Left cardiac atrium (tissue), 4 donors: ENCODE measurements at places on chromosomes 6 and 20. TPM values are rescaled to one million over a fixed set of nuclear protein-coding genes. Genes with fewer than 3 reads are reported as not detected.

CLPSL2 gene
- total RNA-seq: not detected

ACSS1 gene
- total RNA-seq: 55.0 TPM

SLC22A7 gene
- not detected for total RNA-seq

EFCAB8 gene
- total RNA-seq: not detected

DDX43 gene
- 0.86 TPM for total RNA-seq

LY6G6F gene
- total RNA-seq: not detected

SNAP25 gene
- 0.97 TPM for total RNA-seq

C20orf96 gene
- total RNA-seq: 5.5 TPM

BFSP1 gene
- total RNA-seq: 0.68 TPM

ACTL10 gene
- 0.47 TPM for total RNA-seq

CPNE5 gene
- total RNA-seq: 63.5 TPM

LY6G5B gene
- total RNA-seq: 3.2 TPM

ADGRF5 gene
- 56.9 TPM for total RNA-seq

KAT14 gene
- 10.0 TPM for total RNA-seq

KCNK5 gene
- total RNA-seq: 1.2 TPM

BAG2 gene
- 13.0 TPM for total RNA-seq

SEL1L2 gene
- total RNA-seq: not detected

GFRA4 gene
- not detected for total RNA-seq

ASIP gene
- total RNA-seq: 1.2 TPM

METTL24 gene
- 1.7 TPM for total RNA-seq

LRP11 gene
- 15.5 TPM for total RNA-seq

ZMYND8 gene
- 27.5 TPM for total RNA-seq

EGFL8 gene
- 7.1 TPM for total RNA-seq

BMP6 gene
- 2.1 TPM for total RNA-seq

SALL4 gene
- total RNA-seq: 0.13 TPM

GTF2H4 gene
- 25.3 TPM for total RNA-seq

SCUBE3 gene
- total RNA-seq: 0.13 TPM

COL9A3 gene
- 4.0 TPM for total RNA-seq

ENPP4 gene
- total RNA-seq: 28.1 TPM

GSTA2 gene
- not detected for total RNA-seq

DBNDD2 gene
- total RNA-seq: 177 TPM

C20orf144 gene
- not detected for total RNA-seq

CCN6 gene
- total RNA-seq: not detected

TRIM40 gene
- total RNA-seq: not detected

LHFPL5 gene
- not detected for total RNA-seq

CHRNA4 gene
- 0.31 TPM for total RNA-seq

CRISP3 gene
- total RNA-seq: not detected

SOX18 gene
- 39.4 TPM for total RNA-seq

CCN2 gene
- 230 TPM for total RNA-seq

OR2H2 gene
- not detected for total RNA-seq

SYCP2L gene
- 0.59 TPM for total RNA-seq

HLA-DOB gene
- total RNA-seq: 0.27 TPM

RIN2 gene
- 50.1 TPM for total RNA-seq

NOX3 gene
- not detected for total RNA-seq

FLRT3 gene
- 3.1 TPM for total RNA-seq

DEFB124 gene
- not detected for total RNA-seq

HAO1 gene
- total RNA-seq: not detected

KCNK16 gene
- total RNA-seq: not detected

ECT2L gene
- 2.8 TPM for total RNA-seq

BPIFB2 gene
- not detected for total RNA-seq

TNFRSF21 gene
- total RNA-seq: 24.4 TPM

MEI4 gene
- 0.84 TPM for total RNA-seq

TFEB gene
- 34.6 TPM for total RNA-seq
